ENCODE measurements at places on chromosomes 3 and 15.

GRCh38 chr3:188351648-188352047 is 197.7 kb downstream of the LPP start:
- DNase-seq, result no peak

- DNase-seq, result no peak
Observed at GRCh38 chr3:5239602-5240001, 52.1 kb downstream of the EDEM1 start.

- DNase-seq, result no peak
Observed at GRCh38 chr3:48945891-48946549, 27.4 kb downstream of the ARIH2 start.

DNA sequence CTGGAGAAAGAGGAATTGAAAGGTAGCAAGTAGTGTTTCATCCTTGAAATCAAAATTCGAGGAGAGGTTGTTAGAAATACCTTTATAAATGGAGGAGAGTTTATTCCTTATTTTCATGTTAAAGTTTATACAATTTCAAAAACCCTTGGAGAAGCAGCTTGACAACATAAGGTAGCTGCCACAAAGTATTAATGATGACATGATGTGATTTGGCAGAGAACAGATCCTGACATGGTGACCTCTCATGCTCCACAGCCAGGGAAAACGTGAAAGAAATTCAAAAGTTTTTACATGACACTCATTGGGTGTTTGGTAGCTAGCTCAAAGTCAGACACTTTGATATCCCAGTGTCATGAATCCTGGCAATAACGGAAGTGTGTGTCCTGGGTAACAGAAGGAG is 320.8 kb downstream of the GBE1 start:
- no peak for DNase-seq

DNA sequence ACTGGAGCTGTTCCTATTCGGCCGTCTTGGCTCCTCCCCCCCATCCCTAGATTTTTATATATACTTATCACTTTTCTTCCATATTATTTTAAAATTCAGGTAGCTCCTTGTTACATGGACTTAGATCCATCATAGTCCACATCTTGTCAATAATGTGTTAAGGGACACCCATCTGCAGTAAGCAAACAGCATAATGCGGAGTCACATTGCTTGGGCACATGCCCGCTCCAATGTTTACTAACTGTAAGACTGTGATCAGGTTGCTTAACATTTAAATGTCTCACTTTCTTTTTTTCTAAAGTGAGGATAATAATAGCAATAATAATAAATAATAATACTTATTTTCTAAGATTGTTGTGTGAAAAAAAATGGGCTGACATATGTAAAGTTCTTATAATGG is 303.2 kb upstream of the SOX14 start:
- DNase-seq, result no peak

All from BJ (cell line).